Stomach (tissue), 19 donors: ENCODE measurements at places on chromosomes 2 and 18. TPM values are rescaled to one million over a fixed set of nuclear protein-coding genes. Genes with fewer than 3 reads are reported as not detected.

Gene MYO1B
- total RNA-seq: 8.8 TPM

Gene LIMS4
- 12.5 TPM for total RNA-seq

Gene NAT8
- total RNA-seq: not detected

Gene CROCC2
- not detected for total RNA-seq

Gene UNC80
- 5.1 TPM for total RNA-seq

Gene FAM237A
- not detected for total RNA-seq

Gene TEKT4
- total RNA-seq: not detected

Gene CCDC85A
- 3.7 TPM for total RNA-seq

Gene SLC14A1
- 4.2 TPM for total RNA-seq

Gene TANC1
- total RNA-seq: 40.3 TPM

Gene ACOXL
- 0.58 TPM for total RNA-seq
